Activated T-cell treated with anti-CD3 and anti-CD28 coated beads for 24 hours (primary cell): ENCODE measurements at places on chromosomes 5 and 9.

DNA sequence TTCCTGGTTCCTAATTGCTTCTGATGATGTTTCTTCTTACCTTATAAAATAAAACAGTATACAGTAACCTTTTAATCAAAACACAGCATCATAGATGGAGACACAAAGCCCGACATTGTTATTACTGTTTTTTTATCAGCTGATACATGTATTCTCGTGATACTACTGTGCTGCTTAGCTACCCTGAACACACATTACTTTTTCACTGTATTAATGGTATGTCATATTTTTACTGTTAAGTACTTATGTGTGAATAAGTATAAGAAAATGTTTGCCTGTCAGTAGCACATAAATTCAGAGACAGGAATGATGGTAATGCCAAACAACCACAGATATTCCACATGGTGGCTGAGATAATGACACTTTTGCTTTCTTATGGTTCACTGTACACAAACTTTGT lies 68.7 kb downstream of the RAB24 start:
- DNase-seq, result no peak

GRCh38 chr5:10445352-10445751 lies 3.7 kb downstream of the ROPN1L start:
- DNase-seq, result no peak

- no peak for DNase-seq
Measured at GRCh38 chr5:159549046-159549445, 218.8 kb upstream of the IL12B start.

GRCh38 chr9:4937446-4937845 lies 47.6 kb upstream of the JAK2 start:
- DNase-seq, result no peak

GRCh38 chr9:127642082-127642740 lies 30.1 kb downstream of the STXBP1 start:
- DNase-seq, result no peak

GRCh38 chr5:173399851-173400250 lies 71.6 kb upstream of the STC2 start:
- no peak for DNase-seq

DNA sequence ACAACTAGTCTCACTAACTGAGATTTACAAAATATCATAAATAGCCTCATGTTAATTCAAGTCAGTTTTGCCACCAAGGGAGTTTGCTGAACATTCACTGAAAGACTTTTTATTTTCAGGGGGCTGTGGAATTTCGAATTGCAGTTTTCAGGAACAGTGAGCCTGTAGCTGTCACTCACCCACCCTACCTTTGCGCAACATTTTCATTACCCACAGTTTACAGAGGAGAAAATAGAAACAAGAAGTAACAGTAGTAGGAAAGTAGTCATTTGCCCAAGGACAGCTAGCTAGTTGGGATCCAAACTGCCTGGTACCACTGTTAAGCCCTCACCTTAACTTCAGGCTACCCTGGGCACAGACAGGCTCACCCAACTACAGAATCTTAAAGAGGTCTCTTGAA lies 154.1 kb downstream of the ADAMTS12 start:
- DNase-seq, result no peak

DNA sequence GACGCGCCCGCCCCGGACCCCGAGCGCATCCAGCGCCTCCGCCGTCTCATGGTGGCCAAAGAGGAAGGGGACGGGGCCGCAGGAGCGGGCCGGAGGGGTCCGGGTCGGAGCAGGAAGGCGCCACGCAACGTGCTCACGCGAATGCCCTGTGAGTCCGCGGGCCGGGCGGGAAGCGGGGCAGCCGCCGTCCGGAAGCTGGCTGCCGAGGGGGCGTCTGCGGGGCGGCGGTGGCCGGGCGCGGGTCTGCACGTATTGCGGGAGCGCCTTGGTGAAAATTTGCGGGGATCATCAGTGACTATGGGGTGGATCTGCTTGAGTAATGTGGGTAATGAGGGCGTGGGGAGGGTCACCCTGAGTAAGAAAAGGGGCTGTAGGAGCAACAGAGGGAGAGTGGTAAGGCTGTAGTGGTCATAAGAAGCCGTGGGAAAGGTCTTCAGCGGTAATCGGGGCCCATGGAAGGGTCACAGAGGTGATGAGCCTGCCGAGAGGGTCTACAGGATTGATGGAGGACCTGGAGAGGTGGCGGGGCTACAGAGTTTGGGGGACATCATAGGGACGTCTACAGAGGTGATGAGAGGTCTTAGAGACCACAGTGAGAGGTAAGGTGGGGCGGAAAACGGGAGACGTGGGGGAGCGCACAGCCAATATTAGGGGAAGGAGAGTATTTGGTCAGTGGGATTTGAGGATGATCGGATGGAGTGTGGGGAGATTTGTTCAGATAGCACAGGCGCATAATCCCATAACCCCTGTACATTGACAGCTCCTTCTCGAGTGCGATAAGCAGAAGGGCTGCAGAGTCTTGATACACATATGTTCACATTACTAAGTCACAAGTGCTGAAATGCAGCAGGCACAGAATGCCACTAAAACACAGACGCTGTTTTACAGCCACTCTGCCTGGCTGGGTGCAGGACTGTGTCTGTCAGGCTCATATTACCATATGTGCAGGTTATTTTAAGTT lies 819 bp downstream of the LSM11 start:
- DNase-seq, result no peak

DNA sequence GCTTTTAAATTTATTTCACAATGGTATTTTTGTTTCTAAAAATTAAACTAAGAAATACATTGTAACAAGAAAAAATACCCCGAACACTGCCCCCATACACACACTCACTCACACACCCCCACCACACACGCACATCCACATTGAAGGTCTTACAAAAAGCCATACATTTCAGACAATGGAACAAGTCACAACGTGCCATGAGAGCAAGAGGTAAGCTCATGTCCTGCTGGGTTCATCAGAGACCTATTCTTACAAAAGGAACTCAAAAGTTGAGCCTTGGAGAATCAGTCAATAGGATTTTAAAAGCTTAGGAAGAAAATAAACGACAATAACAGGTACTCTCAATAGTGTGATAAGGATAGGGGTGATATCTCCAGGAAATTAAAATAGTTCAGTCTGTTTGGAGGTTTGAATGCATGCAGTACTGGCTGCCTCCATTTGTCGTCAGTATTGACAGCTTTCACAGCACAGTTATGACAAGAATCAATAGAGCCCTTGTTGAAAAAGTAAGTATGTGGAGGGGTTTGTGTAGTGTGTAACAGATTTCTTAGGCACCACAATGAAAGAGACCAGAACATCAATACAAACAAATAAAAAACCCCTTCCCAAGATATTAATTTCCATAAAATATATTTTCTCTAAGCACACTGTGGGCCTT lies 1826.2 kb upstream of the CDH6 start:
- DNase-seq, result no peak

DNA sequence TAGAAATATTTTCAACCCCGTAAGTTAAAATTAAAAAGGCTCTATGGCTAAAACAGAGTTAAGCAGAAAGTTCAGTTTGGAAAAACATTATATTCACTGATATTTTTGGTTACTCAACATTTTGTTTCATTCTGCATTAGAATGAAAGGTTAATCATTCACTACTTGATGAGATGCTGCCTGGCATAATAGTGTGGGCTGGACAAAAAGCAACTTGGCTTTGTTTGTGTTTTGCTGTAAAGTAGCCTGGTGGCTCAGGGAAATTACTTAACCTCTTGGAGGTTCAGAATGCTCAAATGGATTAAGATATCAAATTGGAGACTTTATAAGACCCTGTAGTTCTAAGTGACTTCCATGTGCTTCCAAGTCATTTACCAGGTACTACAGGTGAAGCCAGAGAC lies 367.4 kb upstream of the TRPC7 start:
- DNase-seq, result no peak

DNA sequence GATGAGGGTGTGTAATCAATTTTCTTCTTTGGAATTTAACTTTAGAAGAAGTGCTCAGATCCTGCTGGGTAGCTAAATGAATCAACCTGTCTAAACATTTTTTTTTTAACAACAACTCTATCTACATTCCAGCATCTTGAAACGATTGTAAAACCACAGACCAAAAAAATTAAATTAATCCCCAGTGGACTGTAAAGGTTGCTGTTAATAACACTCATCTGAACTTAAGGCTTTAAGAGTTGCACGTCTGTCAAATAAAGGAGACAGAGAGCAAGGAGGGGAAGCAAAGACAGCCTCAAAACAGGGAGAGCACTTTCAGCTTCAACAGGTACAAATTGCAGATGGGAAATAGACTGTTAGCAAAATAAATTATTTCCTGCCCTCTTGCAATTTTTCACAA lies 548.5 kb downstream of the DTWD2 start:
- DNase-seq, result no peak

DNA sequence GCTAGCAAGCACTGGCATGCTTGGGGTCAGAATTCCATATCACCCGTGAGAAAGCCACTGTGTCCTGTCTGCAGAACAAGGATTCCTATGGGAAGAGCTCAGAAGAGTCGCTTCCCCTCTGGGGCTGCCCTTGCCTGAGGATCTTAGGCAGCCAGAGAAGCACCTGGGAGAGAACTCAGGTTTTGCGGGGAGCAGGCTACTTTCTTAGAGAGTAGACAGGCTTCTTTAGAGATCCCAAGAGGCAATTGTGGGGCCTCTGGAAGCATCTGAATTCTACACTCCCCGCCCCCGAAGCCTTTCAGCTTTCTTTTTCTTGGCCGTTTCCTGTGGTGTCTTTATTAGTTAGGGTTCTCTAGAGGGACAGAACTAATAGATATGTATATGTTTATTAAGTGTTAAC lies 40.9 kb downstream of the PHF2 start:
- no peak for DNase-seq

GRCh38 chr5:116507941-116508655 lies 66.5 kb downstream of the SEMA6A start:
- no peak for DNase-seq

DNA sequence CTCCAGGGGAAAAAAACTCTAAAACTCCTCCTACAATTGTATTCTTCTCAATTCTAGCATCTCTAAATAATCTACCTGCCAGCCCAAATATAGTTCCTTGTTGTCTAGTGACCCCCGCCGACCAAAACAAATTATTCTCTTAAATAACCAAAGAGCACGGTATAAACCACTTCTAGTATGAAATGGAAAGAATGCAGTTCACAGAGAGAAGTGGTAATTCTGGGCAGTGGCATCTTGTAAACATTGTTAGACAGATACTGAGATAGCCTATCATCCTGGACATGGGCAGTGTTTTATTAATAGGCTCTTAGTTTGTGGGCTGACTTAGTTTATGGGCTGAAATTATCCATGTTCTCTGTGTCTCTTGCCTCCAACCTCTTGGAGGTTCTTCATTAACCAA lies 1412.6 kb upstream of the CDH9 start:
- DNase-seq, result no peak

DNA sequence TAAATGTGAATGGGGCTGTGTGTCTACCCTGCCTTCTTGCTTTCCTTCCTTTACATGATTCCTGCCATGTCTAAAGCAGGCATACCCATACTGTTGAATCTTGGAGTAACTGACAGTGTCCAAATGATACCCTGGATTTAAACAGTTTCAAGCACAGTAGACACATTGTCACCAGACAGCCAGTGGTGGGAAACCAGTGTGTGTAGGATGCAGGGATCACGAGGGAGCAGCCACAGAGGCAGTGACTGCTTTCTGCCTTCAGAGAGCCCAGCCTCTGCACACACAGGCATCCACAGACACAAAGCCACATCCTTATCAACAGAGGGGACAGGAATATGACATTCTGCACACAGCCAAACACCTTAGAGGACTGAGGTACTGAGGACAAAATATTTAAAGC lies 184.2 kb upstream of the TBCA start:
- DNase-seq, result no peak

DNA sequence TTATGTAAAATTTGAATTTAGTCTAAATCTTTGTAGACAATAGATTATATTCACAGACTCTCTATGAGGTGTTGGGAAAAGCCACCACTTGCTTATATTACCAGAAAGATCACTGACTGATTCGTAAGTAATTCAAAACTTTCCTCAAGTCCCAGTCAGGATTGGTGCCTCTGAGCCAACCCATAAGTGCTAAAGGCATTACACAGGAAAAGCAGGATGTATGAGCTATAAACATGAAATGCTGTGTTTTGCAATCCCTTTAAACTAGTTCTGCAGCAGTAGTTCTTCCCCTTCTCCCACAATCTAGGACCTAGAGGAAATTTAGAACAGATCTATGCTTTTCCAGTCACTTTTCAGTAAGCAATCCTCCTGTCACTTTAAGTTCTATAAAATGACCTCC lies 48.0 kb downstream of the SHLD3 start:
- DNase-seq, result no peak

DNA sequence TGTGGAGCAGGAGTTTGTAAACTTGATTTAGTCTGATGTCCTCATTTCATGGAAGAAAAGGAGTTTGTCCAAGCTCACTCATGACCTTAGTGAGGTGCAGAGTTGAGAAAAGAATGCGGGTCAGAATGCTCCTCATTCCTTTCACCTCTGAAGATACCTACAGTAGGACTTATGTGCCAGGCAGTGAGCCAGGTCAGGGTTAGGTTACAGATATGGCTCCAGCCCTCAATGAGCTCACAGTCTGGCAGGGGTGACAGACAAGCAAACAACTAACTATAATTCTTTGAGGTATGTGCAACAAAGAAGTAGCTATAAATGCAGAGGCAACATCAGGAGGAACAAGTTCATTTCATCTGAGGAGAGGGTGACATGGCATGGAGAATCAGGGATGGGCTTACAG lies 102.5 kb downstream of the SPATA31D1 start:
- DNase-seq, result no peak

- no peak for DNase-seq
Measured at GRCh38 chr5:60700416-60700757, 421 bp upstream of the DEPDC1B start.

DNA sequence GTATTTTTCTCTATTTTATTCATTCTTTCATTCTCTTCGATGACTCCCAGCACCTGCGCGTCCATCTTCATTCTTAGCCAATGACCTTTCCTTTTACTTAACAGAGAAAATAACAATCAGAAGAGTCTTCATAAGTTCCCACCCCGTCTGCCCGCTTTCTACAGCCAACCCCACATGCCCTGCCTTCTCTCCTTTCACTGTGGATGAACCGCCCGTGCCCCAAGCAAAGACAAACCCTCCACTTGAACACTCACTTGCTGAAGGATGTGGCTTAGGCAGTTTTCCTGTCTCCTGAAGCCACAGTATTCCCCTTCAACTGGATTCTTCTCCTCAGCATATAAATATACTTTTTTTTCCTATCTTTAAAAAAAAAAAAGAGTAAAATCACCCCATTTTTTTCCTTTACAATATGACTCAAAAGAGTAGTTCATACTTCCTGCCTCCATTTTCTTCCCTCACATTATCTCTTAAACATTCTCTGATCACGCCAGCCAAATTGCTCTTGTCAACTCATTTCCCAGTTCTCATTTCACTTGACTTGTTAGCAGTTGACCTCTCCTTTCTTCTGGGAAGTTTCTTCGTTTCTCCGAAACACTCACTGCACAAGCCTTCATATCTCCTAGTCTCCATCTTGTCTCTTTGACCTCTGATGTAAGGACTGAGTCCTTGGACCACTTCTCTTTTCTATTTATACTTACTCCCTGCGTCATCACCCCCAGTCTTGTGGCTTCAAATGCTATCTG lies 11.1 kb downstream of the NIPSNAP3B start:
- DNase-seq, result no peak

- DNase-seq, result no peak
Measured at GRCh38 chr9:567747-568305, 273.7 kb upstream of the DMRT1 start.
